Stimulated activated CD8-positive, alpha-beta memory T cell treated with anti-CD3 and anti-CD28 coated beads, Interleukin-2, amount 100 ng/mL, for 48 hours (primary cell): ENCODE measurements at places on chromosomes 16 and 17.
A peak's percentile ranks its signal among the peaks of the same experiment; 100 is the strongest.

DNA sequence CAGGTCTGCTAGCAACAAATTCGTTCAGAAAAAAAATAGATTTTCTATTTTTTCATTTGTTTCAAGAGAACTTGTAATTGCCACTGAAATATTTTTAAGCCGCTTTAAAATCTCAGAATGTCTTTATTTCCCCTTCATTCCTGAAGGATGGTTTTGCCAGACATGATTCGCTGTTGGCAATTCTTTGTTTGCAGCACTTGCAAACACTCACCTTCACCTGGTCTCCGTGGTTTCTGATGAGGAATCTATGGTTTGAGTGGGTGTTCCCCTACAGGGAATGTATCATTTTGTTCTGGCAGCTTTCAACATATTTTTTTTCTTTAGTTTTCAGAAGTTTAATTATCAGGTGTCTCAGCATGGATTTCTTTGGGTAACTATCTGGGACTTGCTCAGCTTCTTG, 36.3 kb upstream of the CBX4 start:
- DNase-seq: no peak

DNA sequence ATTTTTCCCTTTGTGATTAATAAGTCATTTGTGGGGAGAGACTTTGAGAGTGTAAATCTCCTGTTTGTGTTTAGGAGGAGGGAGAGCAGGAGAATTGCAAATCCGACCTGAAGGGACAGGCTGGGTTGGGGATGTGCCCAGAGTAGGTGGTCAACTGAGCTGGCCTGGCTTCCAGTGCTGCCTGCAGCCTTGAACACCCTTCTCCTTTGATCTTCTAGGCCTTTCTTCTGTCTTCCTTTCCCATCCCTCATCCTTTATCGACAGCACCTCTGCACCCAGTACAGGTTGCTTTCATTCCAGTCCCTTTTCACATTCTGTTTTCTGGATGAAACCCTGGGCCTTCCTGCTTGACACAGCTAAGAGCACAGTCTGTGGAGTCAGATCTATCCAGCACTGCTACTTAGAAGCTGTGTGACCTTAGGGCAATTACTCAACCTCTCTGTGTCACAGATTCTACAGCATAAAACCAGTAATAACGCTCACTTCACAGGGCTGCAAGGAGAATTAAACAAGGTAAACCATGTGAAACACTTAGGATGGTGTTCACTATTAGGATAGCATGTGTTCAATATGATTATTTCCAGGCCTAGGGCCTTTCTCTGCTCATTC, 1.0 kb upstream of the CSNK2A2 start:
- DNase-seq: no peak

GRCh38 chr16:20952139-20952920, 51.8 kb downstream of the LYRM1 start:
- no peak for DNase-seq

DNA sequence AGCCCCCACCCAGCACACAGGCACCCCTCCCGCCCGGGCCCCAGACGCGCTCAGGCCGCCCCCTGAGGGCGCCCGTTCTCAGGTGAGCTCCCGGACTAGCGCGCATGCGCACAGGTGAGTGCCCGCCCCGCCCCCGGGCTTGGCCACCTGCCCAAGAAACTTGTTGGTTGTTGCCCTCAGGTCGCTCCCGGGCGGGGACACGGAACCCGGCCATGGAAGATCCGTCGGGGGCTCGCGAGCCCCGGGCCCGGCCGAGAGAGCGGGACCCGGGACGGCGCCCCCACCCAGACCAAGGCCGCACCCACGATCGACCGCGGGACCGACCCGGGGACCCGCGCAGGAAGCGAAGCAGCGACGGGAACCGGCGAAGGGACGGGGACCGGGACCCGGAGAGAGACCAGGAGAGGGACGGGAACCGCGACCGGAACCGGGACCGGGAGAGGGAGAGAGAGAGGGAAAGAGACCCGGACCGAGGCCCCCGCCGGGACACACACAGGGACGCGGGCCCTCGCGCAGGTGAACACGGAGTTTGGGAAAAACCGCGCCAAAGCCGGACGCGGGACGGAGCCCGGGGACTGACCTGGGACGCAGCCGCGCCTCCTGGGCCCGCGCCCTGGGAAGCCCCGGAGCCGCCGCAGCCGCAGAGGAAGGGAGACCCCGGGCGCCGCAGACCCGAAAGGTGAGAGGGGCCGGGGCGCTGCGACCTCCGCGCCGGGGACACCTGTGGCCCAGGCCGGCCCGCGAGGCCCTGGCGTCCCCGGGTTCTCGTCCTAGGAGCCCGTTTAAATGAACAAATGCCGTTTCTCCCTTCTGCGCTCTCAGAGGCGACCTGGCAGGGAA, at the start of gene MARVELD3:
Gene MARVELD3, plus strand, starts transcription at position 167 of the 840 bp plus-strand sequence. Its CDS starts 46 bp downstream, at position 213.
- no peak for DNase-seq

GRCh38 chr16:75062135-75062975, 54.2 kb downstream of the LDHD start:
- DNase-seq: no peak

DNA sequence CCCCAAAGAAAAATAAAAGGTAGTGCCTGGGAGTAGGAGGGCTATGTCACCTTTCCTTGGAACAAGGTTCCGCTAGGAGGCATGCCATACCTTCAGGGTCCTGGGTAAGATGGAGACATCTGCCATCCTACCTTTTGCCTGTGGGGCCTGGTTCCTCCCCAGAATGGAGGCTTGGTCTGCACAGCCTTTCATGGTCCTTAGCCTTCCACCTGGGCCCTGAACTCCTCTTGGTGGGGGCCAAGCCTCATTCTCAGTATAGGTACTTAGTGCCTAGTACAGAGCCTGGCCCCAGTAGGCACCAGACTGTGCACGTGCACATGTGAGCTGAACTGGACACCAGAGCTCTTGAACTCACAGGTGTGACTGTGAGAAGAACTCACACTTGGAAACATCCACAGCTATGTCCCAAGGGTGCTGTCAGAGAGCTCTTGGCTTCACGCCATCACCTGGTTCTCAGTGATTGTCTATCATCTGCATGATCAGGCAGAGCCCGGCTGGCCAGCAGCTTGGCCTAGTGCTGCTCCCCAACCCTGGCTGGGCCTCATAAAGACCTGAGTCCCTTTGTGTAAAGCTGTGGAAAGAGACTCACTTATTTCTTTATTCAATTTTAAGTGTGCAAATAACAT, 143.2 kb downstream of the SOCS1 start:
- DNase-seq: no peak

- no peak for DNase-seq
These were observed 16.5 kb upstream of the CLEC3A start for GRCh38 chr16:78005881-78006280.

- no peak for DNase-seq
These were observed 61.4 kb downstream of the SRCIN1 start for GRCh38 chr17:38544175-38544838.

DNA sequence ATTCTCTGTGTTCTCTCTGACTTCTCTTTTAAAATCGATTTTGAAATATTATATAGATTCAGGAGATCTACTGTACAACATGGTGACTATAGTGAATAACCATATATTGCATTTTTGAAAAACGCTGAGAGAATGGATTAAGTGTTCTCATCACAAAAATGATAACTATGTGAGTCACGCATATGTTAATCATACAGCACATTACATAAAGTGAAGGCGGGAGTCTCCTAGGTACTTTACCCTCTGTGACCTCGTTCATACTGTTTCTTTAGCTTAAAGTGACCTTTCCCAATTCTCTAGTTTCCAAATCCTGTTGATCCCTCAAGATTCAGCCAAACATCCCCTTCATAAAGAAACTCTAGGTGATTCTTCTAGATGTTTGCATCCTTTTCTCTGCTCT, 3.1 kb upstream of the KRTAP3-2 start:
- DNase-seq: no peak

- DNase-seq: no peak
These were observed 17.4 kb downstream of the CDH11 start for GRCh38 chr16:65104471-65104870.

DNA sequence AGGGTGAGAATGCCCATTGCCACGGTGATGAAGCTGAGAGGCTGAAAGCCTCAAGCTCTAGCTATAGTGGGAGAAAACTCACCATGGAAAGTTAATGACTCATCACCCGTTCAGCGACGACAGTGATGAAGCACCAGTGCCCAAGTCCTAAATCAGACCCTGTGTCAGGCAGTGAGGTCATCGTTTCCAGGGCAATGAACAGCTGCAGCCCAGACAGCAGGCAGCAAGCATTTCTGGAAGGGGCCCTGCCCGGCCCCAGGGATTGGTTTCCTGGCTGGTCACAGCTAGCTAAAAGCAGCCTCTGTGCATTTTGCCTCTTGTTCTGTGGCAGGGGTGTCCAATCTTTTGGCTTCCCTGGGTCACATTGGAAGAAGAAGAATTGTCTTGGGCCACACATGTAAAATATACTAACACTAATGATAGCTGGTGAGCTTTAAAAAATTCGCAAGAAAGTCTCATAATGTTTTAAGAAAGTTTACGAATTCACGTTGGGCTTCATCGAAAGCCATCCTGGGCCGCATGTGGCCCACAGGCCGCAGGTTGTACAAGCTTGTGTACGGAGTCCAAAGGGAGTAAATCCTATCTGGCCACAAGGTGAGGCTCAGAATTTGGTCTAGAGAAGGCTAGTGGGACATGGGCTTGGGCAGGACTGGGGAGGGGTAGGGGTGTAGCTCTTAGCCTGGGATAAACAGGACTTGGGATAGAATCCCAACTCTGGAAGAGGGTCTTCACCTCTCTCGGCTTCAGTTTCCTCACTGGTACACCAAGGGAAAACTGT, 40.6 kb downstream of the MIS12 start:
- DNase-seq: peak; percentile 67

GRCh38 chr16:72085002-72085401, 8.4 kb downstream of the TXNL4B start:
- no peak for DNase-seq

- DNase-seq: no peak
These were observed 135.1 kb downstream of the SKAP1 start for GRCh38 chr17:48294806-48295361.

DNA sequence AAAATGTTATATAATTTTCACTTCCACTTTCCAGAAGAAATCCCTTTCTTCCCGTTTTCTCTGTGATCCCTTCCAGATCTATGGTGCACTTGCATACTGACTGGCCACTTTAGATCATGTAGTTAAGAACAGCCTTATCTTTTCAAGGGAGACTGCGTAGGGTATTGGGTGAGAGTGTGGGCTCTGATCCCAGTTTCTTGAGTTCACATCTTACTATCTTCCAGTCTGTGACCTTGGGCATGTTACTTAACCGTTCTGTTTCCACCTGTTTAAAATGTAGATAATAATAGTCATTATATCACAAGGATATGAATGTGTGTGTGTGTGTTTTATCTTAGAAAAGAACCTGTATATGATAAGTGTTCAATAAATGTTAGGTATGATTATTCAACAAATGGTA, 83.7 kb downstream of the TANGO6 start:
- no peak for DNase-seq

DNA sequence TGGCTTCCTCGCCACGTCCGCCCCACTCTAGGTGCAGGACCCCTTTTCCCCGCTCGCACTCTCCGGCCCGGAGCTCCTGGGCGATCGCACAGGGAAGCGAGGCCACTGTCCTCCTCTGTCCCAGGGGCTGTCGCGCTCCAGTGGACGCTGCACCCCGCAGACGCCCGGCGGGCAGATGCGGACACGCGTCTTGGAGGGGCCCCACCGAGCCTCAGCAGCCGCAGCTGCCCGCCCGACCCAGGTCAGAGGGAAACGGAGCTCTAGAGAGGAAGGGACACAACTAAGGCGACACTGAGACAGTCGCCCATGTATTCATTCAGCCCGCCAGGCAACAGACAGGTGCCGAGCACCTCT, 726 bp upstream of the SLC13A5 start:
- no peak for DNase-seq

- DNase-seq: no peak
These were observed 17.7 kb upstream of the ITGB4 start for GRCh38 chr17:75703591-75703990.

DNA sequence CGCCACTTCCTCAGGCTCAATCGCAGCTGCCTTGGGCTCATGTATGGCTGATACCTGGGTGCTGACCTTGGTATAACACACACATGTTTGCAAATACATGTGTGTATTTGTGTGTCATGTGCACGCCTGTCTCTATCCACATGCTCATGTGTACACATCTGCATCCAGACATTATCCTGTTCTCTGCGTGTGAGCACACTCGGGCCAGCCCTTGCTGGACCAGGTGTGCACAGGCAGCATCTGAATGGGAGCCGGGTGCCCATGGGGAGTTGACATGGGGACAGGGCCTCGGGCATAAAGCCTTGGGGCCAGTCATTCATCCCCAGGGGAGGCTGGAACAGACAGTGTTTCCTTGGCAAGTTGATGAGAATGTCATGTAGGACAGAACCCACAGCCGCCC, 29.1 kb upstream of the CRHR1 start:
- DNase-seq: no peak

GRCh38 chr16:67555795-67556212, 6.5 kb upstream of the CTCF start:
- no peak for DNase-seq

DNA sequence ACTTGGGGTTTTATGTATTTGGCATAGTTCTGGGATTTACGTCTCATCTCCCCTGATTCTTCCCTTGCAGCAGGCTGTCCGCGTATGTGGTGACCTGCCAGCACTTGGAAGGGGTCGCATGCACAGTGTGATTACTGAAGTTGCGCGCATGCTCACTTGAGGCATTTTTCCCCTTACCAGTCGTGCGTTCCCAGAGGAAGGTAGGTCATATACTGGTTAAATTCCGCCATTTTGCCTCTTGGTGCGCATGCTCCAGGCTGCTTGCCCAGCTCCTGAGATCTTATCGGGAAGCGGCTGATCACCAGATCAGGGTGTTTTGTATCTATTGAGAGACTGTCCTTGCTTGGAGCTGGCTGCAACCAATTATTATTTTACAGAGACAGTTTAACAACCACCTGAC, 56.5 kb upstream of the TEX2 start:
- DNase-seq: no peak

GRCh38 chr17:64747938-64748540, 85.9 kb upstream of the SMURF2 start:
- no peak for DNase-seq

DNA sequence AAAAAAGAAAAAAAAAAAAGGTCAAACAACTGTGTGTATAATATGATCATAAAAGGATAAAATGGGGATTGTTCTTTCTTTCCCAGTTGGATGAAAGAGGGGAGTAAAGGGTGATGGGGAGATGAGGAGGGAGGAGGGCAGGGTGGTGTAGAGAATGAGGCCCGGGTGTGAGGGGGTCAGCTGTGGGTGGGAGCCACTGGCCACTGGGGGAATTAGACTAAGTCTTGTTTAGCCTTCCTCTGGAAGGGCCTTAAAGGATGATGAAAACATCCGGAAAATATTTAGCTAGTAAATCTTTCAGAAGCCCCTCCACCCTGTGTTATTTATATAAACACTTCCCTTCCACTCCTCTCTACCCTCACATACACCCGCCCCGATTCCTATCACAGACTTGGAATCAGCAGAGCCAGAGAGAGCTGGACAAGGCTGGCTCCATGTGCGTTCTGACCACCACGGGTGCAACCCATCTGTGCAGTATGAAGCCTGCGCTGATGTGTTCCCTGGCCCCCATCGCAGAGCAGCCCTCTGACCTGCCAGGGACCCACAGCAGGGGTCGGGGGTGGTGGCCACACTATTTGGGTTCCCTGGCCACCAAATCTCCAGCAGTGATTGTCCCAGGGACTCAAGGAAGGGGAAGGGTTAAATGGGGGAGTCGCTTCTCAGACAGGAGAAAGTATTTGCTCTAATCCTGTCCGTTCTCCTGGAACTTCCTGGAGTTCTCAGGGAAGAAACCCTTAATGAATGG, 72.7 kb downstream of the GAS7 start:
- DNase-seq: no peak
